ENCODE measurements at places on chromosomes 4 and X. TPM values are rescaled to one million over a fixed set of nuclear protein-coding genes. Genes with fewer than 3 reads are reported as not detected.
A peak's percentile ranks its signal among the peaks of the same experiment; 100 is the strongest.

BANK1 gene
- polyA plus RNA-seq: not detected

DNA sequence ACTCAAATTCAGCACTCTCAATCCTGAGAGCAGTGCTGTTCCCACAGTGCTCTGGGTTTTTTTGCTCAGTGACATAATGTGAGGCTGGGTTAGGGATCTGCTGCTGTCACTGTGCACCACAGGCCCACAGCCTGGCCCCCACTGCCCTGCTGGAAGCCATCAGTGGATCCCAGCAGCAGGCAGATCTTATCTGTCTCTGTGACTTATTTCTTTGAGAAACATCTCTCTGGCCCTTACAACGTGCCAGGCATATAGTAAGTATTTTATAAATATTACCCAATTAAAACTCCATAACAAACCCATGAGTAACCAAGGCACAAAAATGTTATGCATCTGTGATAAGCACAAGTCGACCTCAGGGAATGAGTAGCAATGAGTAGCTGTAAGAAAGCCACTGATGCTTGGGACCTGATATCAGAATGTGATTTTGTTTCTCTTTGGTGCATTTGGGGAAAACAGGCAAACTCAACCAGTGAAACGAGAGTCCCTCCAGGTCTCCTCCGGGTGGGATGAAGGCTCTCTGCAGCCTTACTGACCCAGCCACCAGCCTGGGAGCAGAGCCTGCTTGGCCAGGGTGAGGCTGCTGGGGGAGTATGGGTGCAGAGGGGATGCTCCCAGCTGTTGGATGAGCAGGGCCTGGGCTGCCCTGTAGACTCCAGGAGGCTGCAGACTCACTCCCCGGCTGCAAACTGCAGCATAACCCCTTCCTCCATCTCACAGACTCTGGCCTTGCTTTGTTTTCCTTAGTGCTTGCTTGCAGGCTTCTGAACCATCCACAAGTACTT is 172.7 kb upstream of the LNX1 start:
- DNase-seq: peak; percentile 87

DNA sequence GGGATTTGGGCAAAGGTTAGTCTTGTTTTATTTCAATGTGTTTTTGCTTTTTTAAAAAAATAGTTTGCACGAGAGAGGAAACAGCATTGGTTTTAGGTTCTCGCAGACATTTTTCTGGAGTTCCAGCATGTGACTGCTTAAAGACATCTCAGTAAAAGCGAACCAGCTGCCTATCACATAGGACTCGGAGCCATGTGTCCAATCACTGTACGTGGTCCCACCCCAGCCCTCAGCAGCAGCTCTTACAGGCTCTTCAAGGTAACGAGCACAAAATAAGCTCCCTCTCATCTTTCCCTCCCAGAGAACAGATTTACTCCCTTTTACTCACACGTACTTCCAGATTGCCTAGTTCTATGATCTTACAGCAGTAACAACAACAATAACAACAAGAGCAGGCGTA is 68.7 kb downstream of the MCF2 start:
- no peak for DNase-seq

PRR27 gene
- not detected for polyA plus RNA-seq

DNA sequence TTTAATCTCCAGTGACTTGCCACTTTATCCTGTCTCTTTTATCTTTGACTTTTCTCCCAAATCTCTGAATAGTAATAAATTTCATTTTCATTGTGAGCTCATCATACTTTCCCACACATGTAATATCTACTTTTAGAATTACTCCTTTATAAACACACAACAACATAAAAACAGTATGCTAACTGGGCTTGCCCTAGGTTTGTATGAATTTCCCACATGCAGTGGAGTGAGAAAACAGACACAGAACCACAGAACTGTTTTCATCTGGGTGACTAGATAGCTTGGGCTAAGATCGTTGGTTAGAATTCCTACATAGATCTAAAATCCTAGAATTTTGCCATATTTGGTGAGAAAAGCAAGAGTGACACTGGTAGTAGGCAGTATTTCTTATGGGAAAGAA is 409.5 kb downstream of the SPRY1 start:
- DNase-seq: no peak

CABS1 gene
- polyA plus RNA-seq: not detected

MAML3 gene
- polyA plus RNA-seq: 0.61 TPM

DNA sequence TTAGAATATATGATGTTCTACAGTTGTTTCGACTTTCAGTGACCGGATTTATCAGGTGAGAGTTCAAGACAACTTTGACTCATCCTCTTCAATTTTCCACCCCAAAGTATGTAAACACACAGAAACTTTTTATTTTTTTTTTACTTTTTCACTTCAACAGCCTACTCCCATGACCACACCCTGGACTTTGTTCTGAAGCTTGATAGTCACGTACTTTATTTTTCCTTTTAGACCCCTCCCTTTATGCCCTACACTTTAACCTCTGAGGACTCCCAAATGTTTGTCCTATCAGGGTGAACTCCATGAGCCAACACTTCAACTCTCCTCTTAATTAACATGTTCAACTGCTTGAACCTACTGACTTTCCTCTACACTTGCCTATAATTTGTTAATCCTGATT is 2.5 kb upstream of the DDX60 start:
- no peak for DNase-seq

DNA sequence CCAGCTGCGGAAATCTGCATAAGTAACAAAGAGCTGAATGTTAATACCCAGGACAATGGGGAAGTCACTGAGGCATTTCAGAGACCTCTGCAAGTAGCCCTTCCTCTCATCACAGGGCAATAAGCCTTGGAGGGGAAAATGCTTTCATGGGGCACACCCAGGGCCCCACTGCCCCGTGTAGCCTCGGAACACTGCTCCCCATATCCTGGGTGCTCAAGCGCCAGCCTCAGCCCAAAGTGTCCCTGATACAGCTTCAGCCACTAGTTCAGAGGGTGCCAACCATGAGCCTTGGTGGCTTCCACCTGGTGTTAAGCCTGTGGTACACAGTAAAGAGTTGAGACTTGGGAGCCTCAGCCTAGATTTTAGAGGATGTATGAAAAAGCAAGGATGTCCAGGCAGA is 402.8 kb upstream of the CXorf51A start:
- no peak for DNase-seq

PSAPL1 gene
- polyA plus RNA-seq: not detected

GPR50 gene
- not detected for polyA plus RNA-seq

DNA sequence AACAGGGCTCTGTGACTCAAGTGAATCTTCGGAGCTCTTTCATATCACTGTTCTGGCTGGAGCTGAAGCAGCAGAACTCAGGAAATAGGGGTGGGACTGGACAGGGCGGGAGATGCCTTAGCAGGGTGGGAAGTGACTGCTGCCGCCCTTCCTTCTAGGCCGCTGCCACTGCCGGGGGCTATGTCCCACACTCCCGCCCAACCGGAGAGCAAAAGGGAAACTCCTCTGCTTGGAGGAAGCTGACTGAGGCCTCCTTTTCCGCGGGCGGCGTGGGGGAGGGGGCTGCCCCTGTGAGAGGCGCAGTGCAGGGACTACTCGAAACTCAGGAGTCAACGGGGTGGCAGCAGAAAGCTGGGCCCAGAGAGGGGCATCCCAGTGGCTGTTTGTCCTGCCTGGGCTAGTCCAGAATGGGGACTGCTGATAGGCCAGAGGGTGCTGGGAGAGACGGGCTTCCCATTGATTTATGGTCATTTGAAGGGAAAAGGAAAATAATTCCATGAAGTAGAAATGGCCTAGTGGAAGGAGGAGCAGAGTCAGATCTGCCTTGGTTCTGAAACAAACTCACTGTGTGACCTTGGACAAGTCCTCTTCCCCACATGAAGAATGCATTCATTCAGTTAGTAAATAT is 36.9 kb downstream of the STARD8 start:
- DNase-seq: no peak

PDCL2 gene
- not detected for polyA plus RNA-seq

KLHL5 gene
- polyA plus RNA-seq: 27.0 TPM

- no peak for DNase-seq
Observed at GRCh38 chr4:43754566-43754965, 694.0 kb downstream of the KCTD8 start.

DNA sequence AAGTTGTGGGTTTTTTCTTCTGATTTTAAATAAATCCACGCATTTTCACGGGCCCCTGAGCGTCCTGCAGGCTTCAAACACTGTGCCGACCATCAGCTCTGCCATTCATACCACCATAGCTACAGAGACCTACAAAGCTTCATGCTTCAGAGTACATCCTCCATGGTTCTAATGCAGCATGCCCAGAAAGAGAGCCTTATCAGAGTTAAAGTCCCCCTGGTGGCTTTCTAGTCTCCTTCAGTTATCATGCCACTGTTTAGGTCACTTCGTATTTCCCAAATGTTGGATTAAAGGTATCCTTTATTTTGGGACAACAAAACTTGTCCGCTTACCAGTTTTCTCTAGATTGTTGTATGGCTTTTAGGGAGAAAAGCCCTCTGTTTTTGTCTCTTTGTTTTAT is 66.7 kb upstream of the VCX2 start:
- DNase-seq: no peak

- no peak for DNase-seq
Observed at GRCh38 chr4:153531000-153531358, 64.8 kb downstream of the TMEM131L start.

UGT2B11 gene
- polyA plus RNA-seq: not detected

COL4A6 gene
- polyA plus RNA-seq: 0.06 TPM

JAKMIP1 gene
- polyA plus RNA-seq: not detected

DNA sequence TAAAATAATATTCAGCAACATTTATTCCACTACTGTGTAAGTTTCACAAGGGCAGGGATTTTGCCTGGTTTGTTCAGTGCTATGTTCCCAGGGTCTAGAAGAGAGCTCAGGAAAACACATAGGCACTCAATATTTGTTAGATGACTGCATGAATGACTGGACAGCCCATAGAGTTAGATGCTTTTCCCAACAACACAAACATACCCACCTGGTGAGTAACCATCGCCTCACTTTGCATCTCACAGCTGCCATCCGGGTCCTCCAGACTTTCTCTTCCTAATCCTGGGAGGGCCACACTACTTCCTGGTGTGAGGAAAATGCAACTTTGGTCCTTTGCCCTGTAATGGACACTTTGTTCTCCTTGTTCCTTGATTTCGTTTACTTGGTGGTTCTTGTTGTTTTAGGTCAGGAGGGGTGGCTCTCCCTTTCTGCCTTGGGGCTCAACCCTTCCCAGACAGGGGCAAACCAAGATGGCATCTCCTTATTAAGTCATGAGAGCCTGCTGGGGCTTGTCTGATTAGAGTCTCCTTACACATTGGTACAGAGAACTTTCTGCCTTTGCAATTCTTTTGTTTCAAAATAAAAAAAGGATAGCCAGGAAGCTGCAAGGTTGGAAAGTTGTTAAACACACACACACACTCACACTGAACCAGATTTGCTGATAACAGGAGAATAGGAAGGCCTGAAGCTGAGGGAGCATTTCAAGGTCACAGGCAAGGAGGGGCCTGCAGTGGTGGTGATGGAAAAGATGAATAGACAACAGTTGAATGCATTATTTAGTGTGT is 190.6 kb downstream of the MID1IP1 start:
- peak; percentile 32 for DNase-seq

FREM3 gene
- polyA plus RNA-seq: not detected

DNA sequence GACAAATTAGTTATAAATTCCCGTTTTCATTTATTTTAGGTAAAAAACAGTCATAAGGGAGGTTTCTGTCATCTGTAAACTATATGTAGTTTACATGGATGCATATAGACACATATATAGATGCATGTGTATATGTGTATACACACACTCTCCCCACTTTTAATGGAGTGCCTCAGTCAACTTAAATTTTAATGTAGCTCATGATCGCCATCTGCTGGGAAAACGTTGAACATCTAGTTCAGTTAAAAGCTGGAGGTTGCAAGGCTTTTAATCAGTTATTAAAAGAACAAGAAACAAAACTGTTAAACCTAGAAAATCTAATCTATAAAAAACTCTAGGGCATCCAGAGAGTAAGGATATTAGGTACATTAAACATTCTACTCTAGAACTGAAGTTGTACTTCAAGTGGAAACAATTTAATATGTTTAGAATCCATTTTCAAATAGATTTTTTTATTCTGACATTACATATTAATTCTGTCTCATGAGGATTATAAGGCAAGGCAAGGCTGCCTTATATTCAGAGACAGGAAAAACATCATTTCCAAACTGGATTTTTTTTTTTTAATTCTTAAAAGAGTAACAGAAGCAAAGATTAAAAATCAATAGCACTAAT is 122.6 kb downstream of the SHISA3 start:
- DNase-seq: peak; percentile 59

CDK16 gene
- 105 TPM for polyA plus RNA-seq

DNA sequence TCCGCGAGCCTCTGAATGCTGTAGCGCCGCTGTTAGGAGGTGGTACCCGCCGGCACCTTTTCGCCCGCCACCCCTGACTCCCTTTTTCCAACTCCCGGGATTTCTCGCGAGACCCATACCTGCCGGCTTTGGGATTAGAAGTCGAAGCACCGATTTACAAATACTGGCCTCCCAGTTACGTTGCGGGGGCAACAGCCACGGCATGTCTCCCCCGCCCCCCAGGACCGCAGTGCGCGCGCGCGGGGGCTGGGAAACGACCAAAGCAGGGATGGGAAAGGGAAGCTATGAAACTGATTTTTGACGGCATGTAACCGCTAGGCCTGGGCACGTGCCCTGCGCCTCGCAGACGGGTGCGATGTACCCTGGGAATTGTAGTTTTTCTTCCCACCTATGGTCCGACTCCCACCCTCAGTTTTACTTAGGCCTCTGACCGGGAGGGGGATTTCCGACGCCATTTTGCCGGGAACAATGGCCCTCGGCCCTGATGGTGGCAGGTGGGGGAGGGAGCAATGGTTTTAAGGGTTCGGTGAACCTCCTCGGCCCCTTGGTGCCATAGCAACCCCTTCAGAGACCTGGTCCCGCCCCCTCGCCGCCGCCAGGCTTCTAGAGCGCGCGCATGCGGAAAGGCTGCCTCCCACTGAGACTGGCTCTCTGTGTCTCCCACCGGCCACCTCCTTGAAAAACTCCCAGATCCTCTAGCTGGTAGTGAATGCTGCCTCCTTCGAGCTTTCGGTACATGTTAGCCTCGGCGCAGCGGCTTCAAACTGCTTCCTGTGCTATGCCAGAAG is 772 bp upstream of the WNK3 start:
- DNase-seq: peak; percentile 35

GRCh38 chr4:24917076-24917856 is 4.4 kb upstream of the CCDC149 start:
- DNase-seq: no peak

REELD1 gene
- not detected for polyA plus RNA-seq

IQCM gene
- polyA plus RNA-seq: not detected

DNA sequence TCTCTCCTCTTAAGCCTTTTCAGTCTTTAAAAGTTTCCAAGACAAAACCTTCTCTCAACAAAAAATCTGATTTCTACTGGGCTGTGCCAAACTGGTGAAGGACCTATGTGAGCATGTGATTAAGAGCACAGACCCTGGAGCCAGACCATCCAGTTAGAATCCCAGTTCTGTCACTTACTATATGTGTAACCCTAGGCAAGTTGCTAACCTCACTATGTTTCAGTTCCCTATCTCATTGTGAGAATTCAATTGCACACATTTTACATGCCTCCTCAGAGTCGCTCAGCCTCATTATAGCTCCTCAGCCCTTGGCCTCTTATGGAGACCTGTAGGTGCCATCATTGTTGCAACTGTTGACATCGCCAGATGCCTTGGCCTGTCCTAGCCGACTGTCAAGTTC is 54.1 kb upstream of the VEGFD start:
- no peak for DNase-seq

Data from GM23248 (cell line).